HepG2 (cell line): ENCODE measurements at places on chromosomes 12 and 14. TPM values are rescaled to one million over a fixed set of nuclear protein-coding genes. Genes with fewer than 3 reads are reported as not detected.

DNA sequence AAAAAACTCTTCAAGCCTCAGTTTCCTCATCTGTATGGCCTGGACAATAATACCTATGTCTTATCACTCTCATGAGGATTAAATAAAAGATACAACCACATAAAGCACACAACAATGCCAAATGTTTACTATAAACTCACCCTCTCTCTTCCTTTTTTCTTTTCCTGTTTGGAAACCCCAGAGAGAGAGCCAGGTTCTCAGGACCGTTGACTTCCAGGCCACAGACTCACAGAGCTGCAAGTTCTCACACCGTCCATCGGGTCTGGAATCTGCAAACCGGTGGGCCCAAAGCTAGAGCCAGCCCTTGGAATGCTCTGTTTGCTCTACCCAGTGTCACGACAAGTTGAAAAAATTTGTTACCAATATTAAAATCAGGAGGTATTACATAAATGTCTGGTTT is 4.6 kb upstream of the CD4 start:
- no peak for DNase-seq
- no peaks in the 10 kb centered on the region for H3K36me3 ChIP-seq
- H3K27ac ChIP-seq = no peak overlapping the region
- peaks cover 2% of the 10 kb centered on the region for H3K27me3 ChIP-seq

- no peaks in the 10 kb centered on the region for H3K4me1 ChIP-seq
- H3K27me3 ChIP-seq = no peaks in the 10 kb centered on the region
- no peak for DNase-seq
- H3K36me3 ChIP-seq = no peaks in the 10 kb centered on the region
- H3K27ac ChIP-seq = no peak overlapping the region
Measured at GRCh38 chr12:105852496-105852895, 286.3 kb downstream of the NUAK1 start.

GRCh38 chr12:4572680-4573079 is 10.7 kb downstream of the DYRK4 start:
- H3K4me1 ChIP-seq = no peaks in the 10 kb centered on the region
- no peaks in the 10 kb centered on the region for H3K36me3 ChIP-seq
- DNase-seq = no peak
- H3K4me3 ChIP-seq = no peak overlapping the region

GRCh38 chr12:58090685-58091084 is 149.3 kb downstream of the ATP23 start:
- no peak for DNase-seq
- no peak overlapping the region for H3K27ac ChIP-seq

DNA sequence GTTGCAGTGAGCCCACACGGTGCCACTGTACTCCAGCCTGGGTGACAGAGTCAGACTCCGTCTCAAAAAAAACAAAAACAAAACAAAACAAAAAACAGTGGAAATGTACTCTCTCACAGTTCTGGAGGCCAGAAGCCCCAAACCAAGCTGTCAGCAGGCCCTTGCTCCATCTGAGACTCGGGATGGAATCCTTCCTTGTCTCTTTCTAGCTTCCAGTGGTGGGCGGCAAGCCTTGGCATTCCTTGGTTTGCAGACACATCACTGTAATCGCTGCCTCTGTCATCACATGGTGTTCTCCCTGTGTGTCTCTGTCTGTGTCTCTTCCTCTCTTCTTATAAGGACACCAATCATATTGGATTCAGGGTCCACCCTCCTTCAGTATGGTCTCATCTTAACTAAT is 6.4 kb downstream of the TNS2 start:
- no peak overlapping the region for H3K27ac ChIP-seq
- H3K4me1 ChIP-seq = peaks cover 41% of the 10 kb centered on the region
- H3K27me3 ChIP-seq = no peaks in the 10 kb centered on the region
- no peak overlapping the region for H3K4me3 ChIP-seq

DNA sequence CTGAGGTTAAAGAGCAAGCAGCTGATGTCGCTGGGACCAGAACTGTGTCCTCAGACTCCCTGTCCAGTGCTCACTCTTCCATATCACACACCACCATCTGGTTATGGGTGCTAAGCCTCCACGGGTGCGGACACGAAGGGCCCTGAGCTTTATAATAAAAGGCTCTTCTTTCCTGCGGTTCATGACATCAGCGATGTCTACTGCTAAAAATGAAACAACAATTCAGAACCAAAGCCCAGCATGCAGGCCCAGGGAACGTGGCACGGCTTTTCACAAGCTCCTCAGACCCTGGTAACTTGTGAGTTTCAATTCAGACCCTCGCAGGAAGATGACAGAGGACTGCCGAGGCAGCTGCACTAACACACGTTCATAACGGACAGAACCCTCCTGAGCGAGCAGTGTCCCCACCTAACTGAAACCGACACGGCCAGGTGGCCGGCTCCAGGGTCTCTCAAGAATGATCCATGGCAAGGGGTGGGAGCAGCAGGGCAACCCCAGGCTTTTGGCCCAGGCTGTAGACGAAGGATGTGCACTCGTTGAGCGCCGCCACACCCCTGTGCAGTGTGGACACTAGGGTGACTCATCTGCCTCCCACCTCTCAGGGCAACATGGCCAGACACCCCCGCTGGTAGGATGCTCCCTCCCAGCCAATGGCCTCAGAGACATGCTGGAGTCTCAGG is 180.3 kb downstream of the CALM1 start:
- no peak overlapping the region for H3K27ac ChIP-seq
- H3K36me3 ChIP-seq = no peaks in the 10 kb centered on the region
- H3K4me3 ChIP-seq = no peak overlapping the region
- H3K27me3 ChIP-seq = no peaks in the 10 kb centered on the region; the same call in 1 of the 2 replicates
- H3K4me1 ChIP-seq = no peaks in the 10 kb centered on the region
- DNase-seq = no peak

- no peaks in the 10 kb centered on the region for H3K27me3 ChIP-seq
- peaks cover 14% of the 10 kb centered on the region for H3K4me1 ChIP-seq
- peak; percentile 83 for DNase-seq
- no peak overlapping the region for H3K27ac ChIP-seq
- H3K36me3 ChIP-seq = peaks cover 13% of the 10 kb centered on the region
Measured at GRCh38 chr14:22614240-22614799, 16.2 kb downstream of the ABHD4 start.

The LMO3 gene
- not detected in 2 replicates for polyA plus RNA-seq

DNA sequence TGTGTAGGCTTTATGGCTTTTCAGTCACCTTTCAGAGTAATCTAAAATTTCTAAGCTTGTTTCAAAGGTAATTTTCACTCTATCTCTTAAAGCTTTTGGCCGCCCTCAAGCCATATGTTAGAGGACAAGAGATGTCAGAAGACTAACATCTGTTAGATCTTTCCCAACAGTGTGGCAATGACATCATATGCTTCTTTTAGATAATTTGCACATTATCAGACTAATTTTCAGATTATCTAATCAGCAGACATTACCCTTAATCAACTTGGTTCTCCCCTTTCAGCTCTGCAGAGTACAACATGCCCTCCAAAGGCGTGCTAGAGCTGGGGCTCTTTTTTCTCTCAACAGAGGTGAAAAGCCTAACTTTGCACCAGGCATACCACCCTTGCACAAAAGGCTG is 207.1 kb downstream of the DPF3 start:
- H3K36me3 ChIP-seq = no peaks in the 10 kb centered on the region
- no peak overlapping the region for H3K27ac ChIP-seq
- H3K4me1 ChIP-seq = no peaks in the 10 kb centered on the region

DNA sequence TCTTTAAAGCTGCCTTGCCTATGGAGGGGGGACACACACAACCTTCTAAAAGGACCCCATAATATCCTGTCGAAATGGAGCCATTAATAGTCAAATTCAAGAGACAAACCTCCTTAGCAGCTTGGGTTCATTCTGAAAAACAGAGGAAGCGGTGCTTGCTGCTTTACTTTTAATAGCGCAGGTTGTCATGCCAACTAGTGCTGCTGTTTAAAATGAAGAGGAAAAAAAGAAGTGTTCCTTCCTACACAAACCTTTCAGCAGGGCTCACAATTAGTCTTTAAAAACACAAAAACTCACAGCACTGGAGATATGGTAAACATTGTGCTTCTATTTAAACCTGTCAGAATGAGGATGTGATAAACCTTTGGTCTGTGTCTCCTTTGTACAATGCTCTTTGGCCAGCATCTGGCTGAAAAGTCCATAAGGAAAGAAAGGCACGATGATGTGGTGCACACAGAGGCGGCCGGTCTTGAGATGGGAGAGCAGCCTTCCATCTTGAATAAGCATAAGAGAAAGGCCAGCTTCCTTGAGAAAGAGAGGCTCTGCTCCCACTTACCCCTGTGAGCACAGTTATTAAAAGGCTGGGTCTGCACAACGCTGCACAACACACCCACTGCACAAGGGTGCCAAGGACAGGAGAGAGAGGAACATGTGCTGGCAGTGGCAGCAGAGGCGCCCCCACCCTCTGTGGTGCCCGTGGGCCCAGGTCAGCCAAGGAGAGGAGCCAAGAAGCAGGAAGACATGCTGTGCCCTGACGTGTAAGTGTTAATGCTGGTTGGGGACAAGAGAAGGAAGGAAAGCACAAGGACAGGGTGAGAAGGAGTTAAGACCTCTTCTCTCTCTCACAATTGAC is 144.6 kb downstream of the TTC7B start:
- no peaks in the 10 kb centered on the region for H3K27me3 ChIP-seq
- no peak overlapping the region for H3K4me3 ChIP-seq
- H3K36me3 ChIP-seq = no peaks in the 10 kb centered on the region
- no peak overlapping the region for H3K27ac ChIP-seq

DNA sequence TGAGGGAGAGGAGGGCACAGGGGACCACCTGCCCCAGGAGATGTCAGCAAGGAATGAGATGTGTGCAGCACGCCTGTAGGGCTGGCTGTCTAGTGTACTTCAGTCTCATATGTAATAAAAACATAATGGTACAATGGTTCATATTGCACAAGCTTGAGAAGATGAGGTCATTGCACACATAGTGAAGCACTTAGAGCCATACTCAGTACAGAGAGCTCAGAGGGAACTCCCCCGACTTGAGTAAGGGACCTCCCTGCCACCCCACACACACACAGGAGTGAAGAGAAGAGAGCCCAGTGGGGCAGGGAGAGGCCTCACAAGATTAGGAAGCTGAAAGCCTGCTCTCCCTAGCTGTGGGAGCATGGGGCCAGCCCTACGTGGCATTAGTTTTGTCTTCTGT is 61.5 kb downstream of the SLC6A12 start:
- H3K4me1 ChIP-seq = peaks cover 11% of the 10 kb centered on the region
- H3K27me3 ChIP-seq = peaks cover 41% of the 10 kb centered on the region; the same call in 2 of the 3 replicates
- H3K36me3 ChIP-seq = no peaks in the 10 kb centered on the region
- H3K27ac ChIP-seq = no peak overlapping the region
- no peak for DNase-seq
- no peak overlapping the region for H3K4me3 ChIP-seq

DNA sequence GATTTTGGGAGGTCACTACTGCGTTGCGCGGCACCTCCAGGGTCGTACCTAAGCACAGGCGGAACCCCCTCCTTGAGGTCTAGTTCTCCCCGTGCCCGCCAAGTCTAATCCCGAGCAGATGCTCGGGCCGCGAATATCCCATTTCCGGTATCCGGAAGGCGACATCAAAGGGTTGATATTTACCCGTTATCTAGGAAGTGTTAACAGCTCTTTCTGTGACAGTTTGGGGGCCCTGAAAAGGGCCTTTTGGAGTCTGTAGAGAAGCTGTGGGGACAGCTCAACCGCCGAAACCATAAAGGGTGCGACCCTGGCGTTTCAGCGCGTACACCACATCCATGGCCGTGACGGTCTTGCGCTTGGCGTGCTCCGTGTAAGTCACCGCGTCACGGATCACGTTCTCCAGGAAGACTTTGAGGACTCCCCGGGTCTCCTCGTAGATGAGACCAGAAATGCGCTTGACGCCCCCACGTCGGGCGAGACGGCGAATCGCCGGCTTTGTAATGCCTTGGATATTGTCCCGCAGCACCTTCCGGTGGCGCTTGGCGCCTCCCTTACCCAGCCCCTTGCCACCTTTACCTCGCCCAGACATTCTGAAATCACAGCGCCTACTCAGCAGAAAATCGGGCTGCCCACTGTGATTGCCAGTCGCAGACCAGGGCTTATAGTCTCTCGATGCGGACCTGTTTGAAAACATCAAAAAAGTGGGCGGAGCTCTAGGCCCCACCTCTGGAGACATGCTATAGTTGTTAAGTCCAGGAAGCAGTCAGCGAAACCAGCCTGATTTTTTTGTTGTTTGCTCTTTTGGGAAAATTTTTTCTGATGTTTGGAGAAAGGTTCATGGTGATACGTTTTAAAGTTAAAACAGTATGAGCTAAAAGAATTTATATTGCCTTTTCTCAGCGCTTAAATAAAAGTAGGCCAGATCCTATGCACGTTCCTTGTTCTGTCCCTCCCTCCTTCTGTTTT is 32.5 kb downstream of the WBP11 start:
- H3K4me1 ChIP-seq = peaks cover 34% of the 10 kb centered on the region
- no peaks in the 10 kb centered on the region for H3K36me3 ChIP-seq
- H3K27me3 ChIP-seq = no peaks in the 10 kb centered on the region; the same call in 2 of the 3 replicates
- H3K4me3 ChIP-seq = peak overlapping the region; percentile 92
- peak; percentile 91 for DNase-seq

- no peaks in the 10 kb centered on the region; the same call in 2 of the 3 replicates for H3K27me3 ChIP-seq
- peak overlapping the region; percentile 63 for H3K27ac ChIP-seq
- H3K36me3 ChIP-seq = no peaks in the 10 kb centered on the region
- peak overlapping the region; percentile 90 for H3K4me3 ChIP-seq
Measured at GRCh38 chr12:112382866-112383265, 635 bp upstream of the HECTD4 start.

- DNase-seq = no peak
- H3K27me3 ChIP-seq = no peaks in the 10 kb centered on the region
- no peaks in the 10 kb centered on the region for H3K36me3 ChIP-seq
- H3K4me3 ChIP-seq = no peak overlapping the region
Measured at GRCh38 chr14:87878959-87879358, 114.0 kb downstream of the GALC start.

GRCh38 chr12:70049596-70050360 is 193.5 kb upstream of the CNOT2 start:
- no peak overlapping the region for H3K27ac ChIP-seq
- no peaks in the 10 kb centered on the region for H3K36me3 ChIP-seq
- H3K4me1 ChIP-seq = peaks cover 11% of the 10 kb centered on the region
- H3K27me3 ChIP-seq = no peaks in the 10 kb centered on the region
- DNase-seq = no peak
- H3K4me3 ChIP-seq = no peak overlapping the region

The SLC4A8 gene
- under 0.01 and 0.01 TPM in 2 replicates for polyA plus RNA-seq

The RGS6 gene
- not detected in 2 replicates for polyA plus RNA-seq

GRCh38 chr14:68714991-68715924 is 77.6 kb downstream of the ZFP36L1 start:
- no peak overlapping the region for H3K4me3 ChIP-seq
- no peak overlapping the region for H3K27ac ChIP-seq
- no peak for DNase-seq
- H3K4me1 ChIP-seq = peaks cover 66% of the 10 kb centered on the region
- no peaks in the 10 kb centered on the region for H3K36me3 ChIP-seq

- DNase-seq = no peak
- H3K27me3 ChIP-seq = peaks cover 2% of the 10 kb centered on the region
- peaks cover 27% of the 10 kb centered on the region for H3K4me1 ChIP-seq
- no peak overlapping the region for H3K4me3 ChIP-seq
- H3K27ac ChIP-seq = no peak overlapping the region
Measured at GRCh38 chr12:8912914-8913313, 1.4 kb upstream of the PHC1 start.

- H3K4me1 ChIP-seq = no peaks in the 10 kb centered on the region
- H3K36me3 ChIP-seq = no peaks in the 10 kb centered on the region
- no peaks in the 10 kb centered on the region for H3K27me3 ChIP-seq
- no peak overlapping the region for H3K27ac ChIP-seq
- no peak overlapping the region for H3K4me3 ChIP-seq
Measured at GRCh38 chr14:75960231-75960630, 21.6 kb downstream of the TGFB3 start.
